CD4-positive, alpha-beta T cell (primary cell): ENCODE measurements at places on chromosomes 7 and 10.

DNA sequence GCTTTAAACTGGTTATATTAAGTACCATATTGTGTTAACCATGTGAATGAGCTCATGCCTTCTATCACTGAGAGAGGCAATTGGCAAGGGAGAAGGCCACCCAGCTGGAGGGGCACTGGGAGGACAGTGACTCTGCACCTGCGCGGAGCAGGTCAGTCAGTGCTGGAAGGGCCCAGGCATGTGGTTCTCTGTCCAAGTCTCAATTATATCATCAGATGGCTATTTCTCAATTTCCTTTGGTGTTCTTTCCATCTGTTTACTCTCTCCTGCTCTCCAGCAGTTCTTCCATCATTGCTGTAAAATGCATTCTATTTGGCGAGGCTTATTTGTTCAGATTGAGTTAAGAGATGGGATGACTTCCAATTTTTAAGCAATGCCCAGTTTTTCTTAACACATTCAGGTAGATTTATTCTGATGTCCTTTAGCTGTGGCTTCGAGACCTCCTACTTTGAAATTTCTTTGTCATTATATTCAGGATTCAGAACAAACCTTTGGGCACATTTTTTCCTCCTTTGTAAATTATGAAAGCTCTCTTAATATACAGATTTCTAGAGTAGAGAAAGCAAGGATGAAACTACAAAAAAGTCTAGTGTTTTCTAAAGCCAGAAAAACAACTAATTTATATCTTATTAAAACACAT is 159.3 kb downstream of the BMPER start:
- no peak for DNase-seq

DNA sequence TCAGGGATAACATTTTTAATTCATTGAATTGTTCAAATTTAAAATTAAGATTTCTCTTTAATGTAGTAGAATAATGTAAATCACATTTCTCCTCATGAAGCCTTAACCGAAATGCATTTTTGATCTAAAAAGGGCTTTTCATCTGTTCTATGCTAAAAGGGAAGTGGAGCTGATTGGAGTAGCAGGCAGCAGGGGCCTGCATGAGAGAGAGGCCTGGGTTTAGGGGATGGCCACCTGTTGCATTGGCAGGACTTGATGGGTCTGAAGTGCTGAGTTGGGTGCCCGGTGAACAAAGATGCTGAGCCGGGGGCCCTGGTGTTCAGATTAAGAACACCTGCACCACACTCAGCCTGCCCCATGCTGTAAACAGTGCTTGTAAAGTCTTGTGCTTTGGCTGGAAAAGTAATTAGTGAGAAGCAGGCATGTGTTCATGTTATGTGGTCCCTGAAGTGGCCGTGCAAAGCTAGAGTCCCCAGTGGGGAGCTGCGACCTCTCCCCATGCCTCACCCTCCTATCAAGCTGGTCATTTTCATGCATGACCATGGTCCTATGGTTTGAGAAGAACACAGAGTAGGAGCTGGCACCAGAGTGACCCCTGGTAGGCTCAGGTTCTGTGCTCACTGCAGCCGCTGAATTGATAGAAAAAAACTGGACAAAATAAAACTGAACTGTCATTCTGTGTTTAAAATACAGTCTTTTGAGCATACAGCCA is 124.3 kb downstream of the ADCY1 start:
- DNase-seq = no peak

GRCh38 chr10:75399461-75400162 is 2.0 kb downstream of the ZNF503 start:
- peak; percentile 63 for DNase-seq

- DNase-seq = no peak
Measured at GRCh38 chr7:45985902-45986301, 64.8 kb upstream of the IGFBP3 start.

- no peak for DNase-seq
Measured at GRCh38 chr7:44673324-44673723, 66.9 kb downstream of the OGDH start.

- DNase-seq = no peak
Measured at GRCh38 chr7:120412139-120413050, 139.4 kb downstream of the KCND2 start.

- DNase-seq = no peak
Measured at GRCh38 chr7:103009466-103010185, 65.0 kb downstream of the FBXL13 start.
